Neuronal stem cell (in vitro differentiated cells): ENCODE measurements at places on chromosomes 6 and 20.

- no peak for DNase-seq
Measured at GRCh38 chr20:45311589-45312211, 3.6 kb upstream of the MATN4 start.

GRCh38 chr6:16470502-16471221 is 232.3 kb downstream of the GMPR start:
- DNase-seq: no peak

DNA sequence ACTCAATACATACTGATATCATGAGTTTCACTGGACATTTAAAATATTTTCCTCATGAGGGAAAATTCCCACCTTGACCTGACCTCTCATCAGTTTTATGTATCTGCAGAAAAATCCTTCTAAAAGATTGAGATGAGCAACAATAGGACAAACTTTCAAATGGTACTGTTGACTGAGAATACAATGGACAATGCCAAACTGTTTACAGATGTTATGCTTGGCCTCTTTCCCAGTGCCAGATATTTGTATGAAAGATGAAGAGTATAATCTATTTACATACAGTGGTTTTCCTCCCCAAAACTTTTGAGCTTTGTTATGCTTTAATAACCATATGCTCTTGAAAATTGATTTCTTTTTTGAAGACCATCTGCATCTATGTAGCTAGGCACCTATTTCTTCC is 245.1 kb upstream of the RSPO3 start:
- no peak for DNase-seq

GRCh38 chr20:2871111-2871465 is 2.2 kb upstream of the PTPRA start:
- no peak for DNase-seq

- DNase-seq: no peak
Measured at GRCh38 chr6:69994251-69994650, 127.9 kb downstream of the COL19A1 start.

DNA sequence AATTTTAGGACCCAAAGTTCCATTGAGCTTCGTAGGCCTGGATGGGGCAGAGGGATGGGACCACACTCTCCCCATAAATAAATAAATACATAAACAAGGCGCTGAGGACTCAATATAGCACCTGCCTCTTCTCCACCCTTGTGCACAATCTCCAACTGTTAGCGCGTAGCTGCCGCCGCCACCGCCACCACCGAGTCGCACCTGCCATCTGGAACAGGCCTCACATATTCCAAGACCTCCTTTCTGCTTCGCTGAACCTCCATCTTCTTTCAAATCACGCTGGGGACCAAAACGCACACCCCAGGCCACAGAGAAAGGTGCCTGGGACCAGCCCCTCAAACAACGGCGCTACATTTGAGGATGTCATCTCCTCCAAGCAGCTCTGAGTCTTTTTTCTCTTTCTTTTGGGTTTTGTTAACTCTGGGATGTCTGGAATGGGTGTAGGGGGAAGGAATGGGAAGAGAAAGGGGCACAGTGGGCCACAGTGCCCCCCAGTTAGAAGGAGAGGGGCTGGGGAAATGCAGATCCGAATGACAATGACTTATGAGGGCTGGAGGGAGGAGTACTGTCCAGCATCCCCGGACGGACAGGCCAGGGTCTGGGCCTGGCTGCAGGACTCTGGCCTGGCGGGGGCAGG is 49.7 kb downstream of the NOL4L start:
- no peak for DNase-seq

DNA sequence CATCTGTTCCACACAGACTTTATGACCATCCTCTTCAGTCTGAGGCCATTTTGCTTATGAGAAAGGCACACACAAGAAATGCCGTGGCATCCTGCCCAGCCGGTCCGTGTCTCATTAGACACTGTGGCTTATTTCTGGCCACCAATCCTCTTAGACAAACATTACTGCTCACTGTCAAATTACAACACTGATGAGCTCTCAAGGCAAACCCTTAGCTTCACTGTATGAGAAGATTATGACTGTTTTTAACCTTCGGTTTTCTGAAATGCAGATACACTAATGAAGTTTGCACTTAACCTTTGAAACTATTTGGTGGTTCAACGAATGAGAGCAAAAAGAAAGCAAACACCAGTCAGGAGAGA is 50.5 kb upstream of the DST start:
- DNase-seq: no peak

- DNase-seq: no peak
Measured at GRCh38 chr6:2950713-2951112, 20.7 kb downstream of the SERPINB6 start.

DNA sequence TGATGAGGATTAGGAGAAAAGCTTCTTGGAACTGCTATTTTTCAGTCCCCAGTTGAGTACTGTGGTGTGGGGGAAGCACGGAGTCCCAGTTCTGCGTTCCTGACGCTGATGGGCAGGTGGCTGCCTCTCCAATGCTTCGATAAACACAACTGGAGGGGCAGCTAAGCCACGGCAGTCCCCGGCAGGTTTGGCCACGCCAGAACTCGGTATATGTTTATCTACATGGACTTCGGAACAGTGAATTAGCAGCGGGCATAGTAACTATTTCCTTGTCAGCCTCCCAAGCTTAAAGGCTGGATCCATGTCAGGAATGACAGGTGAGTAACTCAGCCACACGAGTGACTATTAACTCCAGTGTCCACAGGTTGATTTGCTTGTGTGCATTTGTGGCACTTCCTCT is 354.4 kb downstream of the ZFAND3 start:
- no peak for DNase-seq

DNA sequence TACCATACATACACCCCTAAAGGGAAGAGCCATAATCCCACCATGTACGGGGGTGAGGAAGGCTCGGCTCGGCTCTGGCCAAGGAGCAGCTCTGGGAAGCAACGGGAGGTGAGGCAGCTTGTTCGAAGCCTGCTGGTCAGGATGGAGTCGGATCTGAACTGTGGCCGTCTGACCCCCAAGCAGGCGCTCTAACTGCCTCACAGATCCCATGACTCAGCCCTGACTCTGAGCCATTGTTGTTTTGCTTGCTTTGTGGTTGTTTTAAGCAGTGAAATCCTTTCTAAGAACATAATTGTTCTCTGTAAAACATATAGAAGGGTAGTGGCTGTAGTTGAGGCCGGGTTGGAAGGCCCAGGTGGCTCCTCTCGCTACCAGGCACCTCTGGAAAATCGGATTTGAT is 10.9 kb downstream of the C6orf132 start:
- no peak for DNase-seq

- DNase-seq: no peak
Measured at GRCh38 chr6:103027271-103027931, 1633.9 kb downstream of the GRIK2 start.

DNA sequence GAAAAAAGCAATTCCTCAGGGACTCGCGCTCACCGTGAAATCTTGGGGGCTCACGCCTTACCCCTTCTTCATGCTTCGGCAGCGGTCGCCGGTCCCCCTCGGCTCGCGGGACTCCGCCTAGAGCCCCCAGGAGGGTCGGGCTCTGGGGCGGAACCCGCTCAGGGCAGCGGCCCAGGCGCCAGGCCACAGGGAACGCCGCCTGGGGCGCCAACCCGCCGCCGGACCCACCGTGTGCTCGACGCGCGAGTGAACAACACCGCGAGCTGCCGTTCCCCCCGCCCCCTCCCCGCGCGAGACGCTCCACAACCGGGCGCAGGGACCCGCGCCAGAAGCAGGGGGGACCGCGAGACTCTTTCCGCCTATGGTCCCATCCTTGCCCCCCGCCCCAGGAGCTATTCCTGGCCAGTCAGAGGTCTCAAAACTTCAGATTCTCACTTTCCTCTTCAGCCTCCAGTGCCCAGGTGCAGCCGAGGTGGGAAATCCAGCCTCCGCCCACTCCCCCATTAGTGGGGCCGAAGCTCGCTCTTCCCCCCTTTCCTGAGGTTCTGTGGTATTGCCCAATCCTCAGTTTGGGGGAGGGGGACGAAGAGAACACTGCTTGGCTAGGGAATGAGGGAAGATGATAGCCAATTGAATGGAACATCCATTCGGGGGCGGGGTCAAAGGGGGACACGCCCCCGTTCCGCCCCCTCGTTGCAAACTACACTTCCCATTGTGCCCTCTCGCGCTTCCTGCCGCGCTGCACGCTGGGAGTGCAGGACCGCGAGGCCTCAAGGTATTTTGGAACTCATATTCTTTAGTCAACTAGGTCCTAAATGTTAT is at the start of gene WASF1:
TSS of gene WASF1 (minus strand) at position 265 of the 822 bp plus-strand sequence. CDS start 52,069 bp downstream, outside the sequence.
- peak; percentile 99 for DNase-seq

DNA sequence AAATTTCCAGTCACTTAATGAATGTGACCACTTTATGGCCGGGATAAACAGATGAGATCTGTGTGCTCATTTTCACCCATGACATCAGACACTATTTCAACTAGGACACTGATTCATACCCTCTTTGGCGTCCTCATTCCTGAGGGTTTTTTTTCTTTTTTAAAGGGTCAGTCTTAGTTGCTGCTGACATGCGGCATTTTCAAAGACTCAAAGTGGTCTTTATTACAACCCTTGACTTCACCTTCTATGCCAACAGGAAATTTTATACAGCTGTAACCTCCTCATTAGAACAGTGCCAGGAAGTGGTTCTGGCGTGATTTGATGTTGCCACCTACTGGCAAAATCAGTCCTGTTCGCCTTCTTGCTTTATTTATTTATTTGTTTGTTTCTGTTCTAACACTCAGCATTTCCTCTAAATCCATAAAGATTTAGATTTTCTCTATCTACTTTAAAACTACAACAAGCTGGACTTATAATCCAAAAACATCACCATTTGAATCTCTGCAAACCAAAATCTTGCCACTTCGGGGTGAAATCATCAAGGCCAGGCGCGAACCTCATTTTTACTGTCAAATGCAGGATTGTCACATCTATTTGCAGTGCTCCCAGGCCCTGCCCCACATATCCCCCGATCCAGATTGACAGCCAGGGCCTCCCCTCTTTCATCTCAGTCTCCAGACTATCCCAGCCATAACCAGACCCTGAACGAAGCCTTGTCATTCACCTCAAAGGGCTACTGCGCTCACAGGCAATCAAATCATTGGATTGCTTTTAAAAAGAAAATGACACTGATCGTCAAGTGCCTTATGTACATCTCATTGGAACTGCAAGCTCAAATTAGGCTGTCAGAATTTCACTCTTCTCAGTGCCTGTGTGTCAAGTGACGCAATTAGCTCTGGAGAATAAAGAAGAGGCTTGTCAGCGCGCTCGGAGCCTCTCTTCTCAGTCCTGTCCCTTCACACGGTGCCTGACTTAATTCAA is 77.5 kb downstream of the C6orf118 start:
- DNase-seq: no peak

- no peak for DNase-seq
Measured at GRCh38 chr6:1605004-1605892, 4.5 kb upstream of the FOXC1 start.

GRCh38 chr6:54074578-54075195 is 36.6 kb upstream of the MLIP start:
- no peak for DNase-seq

GRCh38 chr6:2917801-2918445 is 14.8 kb upstream of the SERPINB9 start:
- DNase-seq: no peak

GRCh38 chr6:89452281-89452680 is 19.3 kb downstream of the ANKRD6 start:
- no peak for DNase-seq

- no peak for DNase-seq
Measured at GRCh38 chr6:157148391-157149323, 174.7 kb downstream of the TMEM242 start.

DNA sequence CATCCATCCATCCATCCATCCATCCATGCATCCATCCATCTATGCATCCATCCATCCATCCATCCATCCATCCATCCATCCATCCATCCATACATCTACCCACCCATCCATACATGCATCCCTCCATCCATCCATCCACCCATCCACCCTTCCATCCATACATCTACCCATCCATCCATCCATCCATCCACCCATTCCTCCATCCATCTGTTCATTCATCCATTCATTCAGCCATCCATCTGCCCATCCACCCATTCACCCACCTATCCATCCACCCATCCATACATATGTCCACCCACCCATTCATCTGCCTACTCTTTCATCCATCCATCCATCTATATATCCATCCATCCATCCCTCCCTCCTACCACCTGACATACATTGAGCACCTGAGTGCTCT is 70.7 kb upstream of the NNAT start:
- no peak for DNase-seq

- no peak for DNase-seq
Measured at GRCh38 chr6:26501482-26501986, 1.4 kb downstream of the BTN1A1 start.

DNA sequence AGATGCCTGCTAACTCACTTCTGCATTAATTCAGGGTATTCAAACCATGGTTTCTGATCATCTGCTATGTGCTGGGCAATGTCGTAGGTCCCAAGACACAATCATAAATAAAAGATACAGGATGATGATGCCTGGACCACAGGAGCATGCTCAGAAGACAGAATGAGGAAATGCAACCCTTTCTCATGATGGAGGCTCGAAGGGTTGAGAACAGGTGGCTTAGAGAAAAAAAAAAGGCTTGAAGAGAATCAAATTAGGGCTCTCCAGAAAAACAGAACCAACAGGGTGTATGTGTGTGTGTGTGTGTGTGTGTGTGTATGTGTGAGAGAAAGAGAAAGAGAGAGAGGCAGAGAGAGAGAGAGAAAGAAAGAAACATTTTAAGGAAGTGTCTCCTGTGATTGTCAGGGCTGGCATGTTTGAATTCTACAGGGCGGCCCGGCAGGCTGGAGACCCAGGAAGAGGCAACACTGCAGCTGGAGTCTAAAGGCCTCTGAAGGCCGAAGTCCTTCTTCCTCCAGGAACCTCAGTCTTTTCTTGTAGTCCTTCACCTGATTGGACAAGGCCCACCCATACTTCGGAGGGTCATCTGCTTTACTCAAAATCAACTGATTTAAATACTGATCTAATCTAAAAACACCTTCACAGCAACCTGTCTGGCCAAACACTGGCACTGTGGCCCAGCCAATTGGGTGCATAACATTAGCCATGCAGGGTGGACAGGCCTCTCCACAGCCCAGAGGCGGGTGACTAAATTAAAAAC is 143.8 kb downstream of the ERMARD start:
- DNase-seq: no peak

- no peak for DNase-seq
Measured at GRCh38 chr20:16711661-16712258, 18.1 kb upstream of the SNRPB2 start.

DNA sequence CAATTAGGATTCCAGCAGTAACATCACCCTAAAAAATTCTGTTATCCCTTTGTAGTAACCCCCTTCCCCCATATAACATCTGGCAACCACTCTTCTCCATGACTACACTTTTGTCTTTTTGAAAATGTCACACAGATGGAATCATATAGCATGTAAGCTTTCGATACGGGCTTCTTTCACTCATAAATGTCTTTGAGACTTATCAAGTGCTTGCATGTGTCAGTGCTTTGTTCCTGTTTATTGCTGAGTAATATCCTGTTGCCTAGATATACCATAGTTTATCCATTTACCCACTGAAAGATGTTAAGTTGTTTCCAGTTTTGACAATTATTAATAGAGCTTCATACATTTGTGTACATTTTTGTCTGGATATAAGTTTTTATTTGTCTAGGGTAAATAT is 10.4 kb upstream of the SNPH start:
- DNase-seq: no peak

- no peak for DNase-seq
Measured at GRCh38 chr20:6644813-6645628, 122.5 kb upstream of the BMP2 start.

- no peak for DNase-seq
Measured at GRCh38 chr20:58577871-58578598, 62.8 kb upstream of the APCDD1L start.

GRCh38 chr6:134512981-134513391 is 195.1 kb upstream of the SGK1 start:
- DNase-seq: no peak

- no peak for DNase-seq
Measured at GRCh38 chr6:79186564-79186963, 47.9 kb downstream of the HMGN3 start.

GRCh38 chr6:140671926-140672325 is 1297.5 kb upstream of the CITED2 start:
- DNase-seq: no peak
